ENCODE measurements at places on chromosomes 1 and 21.

- DNase-seq = no peak
Measured at GRCh38 chr1:151061704-151062103, 1.5 kb downstream of the MLLT11 start.

- DNase-seq = no peak
Measured at GRCh38 chr1:226549937-226550671, 1.5 kb downstream of the STUM start.

GRCh38 chr21:45849651-45850050, 131.9 kb upstream of the COL6A1 start:
- no peak for DNase-seq

GRCh38 chr1:21216835-21217811, 40.4 kb upstream of the EIF4G3 start:
- peak; percentile 35 for DNase-seq

All from activated CD8-positive, alpha-beta memory T cell treated with anti-CD3 and anti-CD28 coated beads for 4 hours (primary cell).